ENCODE measurements at places on chromosomes 12 and 14. TPM values are rescaled to one million over a fixed set of nuclear protein-coding genes. Genes with fewer than 3 reads are reported as not detected.

The DNM1L gene
- total RNA-seq, result 43.9 TPM

The KRT71 gene
- total RNA-seq, result 0.05 TPM

The BMP4 gene
- total RNA-seq, result 2.0 TPM

The KRT73 gene
- not detected for total RNA-seq

All from A549 treated with CORT108297 at 1 μM for 4 hours (cell line).